ENCODE measurements at places on chromosomes 7 and 10. TPM values are rescaled to one million over a fixed set of nuclear protein-coding genes. Genes with fewer than 3 reads are reported as not detected.

Gene EFCAB10
- polyA plus RNA-seq = not detected

Gene CALML3
- polyA plus RNA-seq = not detected

Gene ESYT2
- polyA plus RNA-seq = 49.2 TPM

Gene SLC26A3
- not detected for polyA plus RNA-seq

GRCh38 chr10:95196046-95196445, 2.0 kb downstream of the ACSM6 start:
- no peak for DNase-seq

Data from BJ (cell line).